ENCODE measurements at places on chromosomes 4 and X.
A peak's percentile ranks its signal among the peaks of the same experiment; 100 is the strongest.

DNA sequence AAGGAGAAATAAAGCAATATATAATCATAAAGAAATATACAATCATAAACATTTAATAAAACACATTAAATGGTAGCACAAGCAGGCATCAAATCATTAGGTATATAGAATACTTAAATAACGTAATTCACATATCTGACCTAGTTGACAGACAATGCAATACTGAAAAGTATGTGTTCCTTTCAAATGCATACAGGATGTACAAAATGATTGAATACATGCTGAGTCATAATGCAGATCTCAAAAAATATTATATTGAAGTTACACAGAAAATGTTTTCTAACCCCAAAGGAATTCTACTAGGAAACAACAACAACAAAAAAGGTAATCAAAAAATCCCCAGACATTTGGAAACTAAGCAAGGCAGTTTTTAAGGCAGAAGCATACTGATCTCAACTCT, 1072.0 kb upstream of the INTU start:
- DNase-seq = no peak

DNA sequence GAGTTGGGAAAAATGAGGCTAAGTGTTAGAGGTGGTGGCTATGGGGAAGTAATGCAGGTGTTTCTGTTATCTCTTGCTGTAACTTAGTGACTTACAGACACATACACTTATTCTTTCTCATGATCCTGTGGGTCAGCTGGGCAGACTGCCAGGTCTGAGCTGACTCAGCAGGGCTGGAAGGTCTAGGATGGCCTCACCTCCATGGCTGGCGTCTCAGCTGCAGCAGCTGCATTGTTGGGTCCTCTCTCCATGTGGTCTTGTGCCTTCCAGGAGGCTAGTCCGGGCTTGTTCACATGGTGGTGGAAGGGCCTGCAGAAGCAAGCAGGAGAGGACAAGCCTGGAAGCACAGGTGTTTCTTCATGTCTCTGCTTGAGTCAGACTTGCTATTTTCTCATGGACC, 172.7 kb downstream of the NHS start:
- DNase-seq = no peak

- DNase-seq = no peak
These were observed 194.0 kb upstream of the TTC29 start for GRCh38 chr4:147139455-147140198.

DNA sequence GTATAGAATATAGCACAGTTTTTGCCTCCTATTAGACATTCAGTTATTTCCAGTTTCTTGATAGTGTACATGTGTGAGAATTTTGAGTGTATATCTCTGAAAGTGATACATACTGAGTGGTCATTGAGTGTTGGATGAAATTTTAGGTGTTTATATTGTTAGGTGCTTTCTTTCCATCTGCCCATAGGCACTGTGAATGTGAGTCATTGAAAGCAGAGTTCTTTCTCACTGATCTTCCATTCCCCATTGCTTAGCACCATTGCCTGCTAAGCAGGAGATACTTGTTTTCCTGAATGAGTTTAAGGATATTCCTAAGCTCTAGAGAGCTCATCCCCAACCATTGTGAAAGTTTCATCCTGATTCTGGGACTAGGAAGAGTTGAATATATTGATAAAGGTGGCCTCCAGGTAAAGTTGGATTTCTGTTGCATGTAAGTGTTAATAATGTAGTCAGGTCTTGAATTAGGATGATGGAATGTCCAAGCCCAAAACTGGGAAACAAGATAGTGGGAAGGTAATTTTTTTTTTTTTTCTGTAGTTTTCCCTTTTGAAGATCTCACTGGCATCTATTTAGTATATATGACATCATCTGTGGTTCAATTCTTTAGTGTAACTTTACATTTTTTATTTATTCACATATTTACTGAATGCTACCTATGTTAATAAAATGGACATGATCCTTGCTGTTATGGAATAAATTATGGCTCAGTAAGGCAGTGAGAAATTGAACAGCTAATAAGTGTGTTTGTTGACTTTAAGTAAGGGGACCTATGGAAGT, 22.1 kb downstream of the UBE2K start:
- no peak for DNase-seq

- DNase-seq = no peak
These were observed 990.2 kb downstream of the STPG2 start for GRCh38 chr4:97153042-97153441.

DNA sequence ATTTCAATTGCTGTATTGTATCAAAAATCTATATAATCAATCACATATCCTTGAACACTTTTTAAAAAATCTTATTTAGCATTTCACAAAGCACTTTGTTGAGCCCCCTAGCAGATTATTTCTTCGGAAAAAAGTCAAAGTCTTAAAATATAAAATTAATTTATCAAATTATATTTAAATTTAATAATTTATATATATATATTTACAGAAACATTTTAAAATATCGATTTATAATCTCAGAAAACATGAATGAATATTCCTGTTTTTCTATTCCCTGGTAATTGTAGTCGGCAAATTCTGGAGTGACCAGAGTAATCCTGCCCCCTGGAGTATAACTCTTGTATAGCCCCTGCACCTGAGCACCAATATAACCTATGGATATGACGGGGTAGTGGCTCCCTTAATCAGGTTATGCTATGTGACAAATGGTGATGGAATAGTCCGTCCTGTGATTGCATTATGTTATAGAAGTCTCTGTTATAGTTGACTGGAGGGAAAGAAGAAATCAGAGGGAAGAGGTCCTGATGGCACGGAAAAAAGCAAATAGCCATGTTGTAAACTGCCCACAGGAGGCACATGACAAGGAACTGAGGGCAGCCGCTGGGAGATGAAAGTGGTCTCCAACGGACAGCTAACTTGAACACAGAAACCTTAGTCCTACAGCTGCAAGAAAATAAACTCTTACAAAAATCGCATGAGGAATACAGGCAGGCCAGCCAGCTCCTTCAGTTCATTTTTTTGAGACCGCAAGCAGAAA, 1092.3 kb downstream of the ARAP2 start:
- no peak for DNase-seq

- DNase-seq = no peak
These were observed 449.7 kb downstream of the PCDH10 start for GRCh38 chr4:133598779-133599178.

GRCh38 chrX:153470411-153471363, at the start of gene HAUS7:
Gene HAUS7, minus strand, starts transcription at chrX:153470576. Its CDS starts 19 bp downstream, at chrX:153470557.
- DNase-seq = peak; percentile 84

- DNase-seq = no peak
These were observed 69.7 kb downstream of the ZFYVE28 start for GRCh38 chr4:2348786-2349185.

DNA sequence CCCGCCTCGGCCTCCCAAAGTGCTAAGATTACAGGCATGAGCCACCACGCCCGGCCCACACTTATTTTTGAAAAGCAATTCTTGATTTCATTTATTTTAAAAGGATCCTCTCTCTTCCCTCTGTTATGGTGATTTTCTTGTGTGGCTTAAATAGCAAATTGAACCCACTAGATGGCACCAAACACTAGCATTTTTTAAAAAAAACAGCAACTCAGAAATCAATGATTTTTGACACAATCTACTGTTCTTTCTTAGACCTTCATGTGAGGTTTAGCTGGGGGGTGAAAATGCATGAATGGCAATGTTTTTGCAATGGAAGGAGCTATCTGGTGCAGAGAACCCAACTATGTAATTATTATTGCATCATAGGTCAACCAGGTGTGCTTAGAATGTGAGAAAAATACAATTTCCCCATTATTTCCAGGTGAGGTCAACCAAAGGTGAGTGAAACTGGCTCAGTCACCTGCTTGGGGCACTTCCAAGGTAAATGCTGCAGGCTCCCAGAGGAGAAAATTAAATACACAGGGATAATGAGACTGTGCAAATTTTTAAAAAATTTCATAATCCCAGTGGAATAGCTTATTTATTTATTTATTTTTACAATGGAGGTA, 226.7 kb upstream of the PRKX start:
- no peak for DNase-seq

- no peak for DNase-seq
These were observed 291.7 kb downstream of the C4orf33 start for GRCh38 chr4:129387666-129388065.

DNA sequence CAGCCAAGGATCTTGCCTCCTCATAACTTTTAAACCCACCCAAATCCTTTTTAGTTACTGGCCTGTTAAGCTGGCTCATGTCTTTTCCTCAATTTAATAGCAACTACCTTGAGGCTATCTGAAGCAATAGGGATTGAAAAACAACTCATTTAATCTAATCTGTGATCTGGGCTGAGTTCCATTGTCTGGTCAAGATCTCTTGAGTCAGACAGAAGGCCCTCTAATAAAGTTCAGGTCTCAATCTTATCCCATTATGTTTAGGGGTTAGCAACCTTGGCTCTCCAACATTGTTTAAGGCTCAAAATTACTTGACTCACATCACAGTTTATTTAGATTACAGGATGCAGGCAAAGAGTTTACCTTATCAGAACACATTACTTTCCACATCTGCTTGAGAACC, 436.1 kb downstream of the ANKRD50 start:
- DNase-seq = no peak

DNA sequence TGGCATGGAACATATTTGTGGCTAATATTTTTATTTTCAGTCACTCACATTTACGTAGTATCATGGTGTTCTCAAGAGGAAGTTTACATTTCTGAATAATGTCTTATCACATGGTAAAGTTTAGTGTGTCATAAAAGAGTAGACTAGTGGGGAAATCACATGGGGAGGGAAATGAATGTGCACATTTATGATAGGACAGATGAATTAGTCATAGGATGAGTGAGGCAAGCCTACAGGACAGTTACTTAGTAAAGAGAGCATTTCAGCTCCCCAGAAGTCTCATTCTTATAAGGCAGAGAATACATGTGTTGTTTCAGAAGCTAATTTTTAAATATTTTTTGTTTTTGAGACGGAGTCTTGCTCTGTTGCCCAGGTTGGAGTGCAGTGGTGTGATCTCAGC, 6.2 kb downstream of the GK start:
- DNase-seq = no peak

- DNase-seq = no peak
These were observed 603.2 kb downstream of the STIM2 start for GRCh38 chr4:27463816-27464215.

DNA sequence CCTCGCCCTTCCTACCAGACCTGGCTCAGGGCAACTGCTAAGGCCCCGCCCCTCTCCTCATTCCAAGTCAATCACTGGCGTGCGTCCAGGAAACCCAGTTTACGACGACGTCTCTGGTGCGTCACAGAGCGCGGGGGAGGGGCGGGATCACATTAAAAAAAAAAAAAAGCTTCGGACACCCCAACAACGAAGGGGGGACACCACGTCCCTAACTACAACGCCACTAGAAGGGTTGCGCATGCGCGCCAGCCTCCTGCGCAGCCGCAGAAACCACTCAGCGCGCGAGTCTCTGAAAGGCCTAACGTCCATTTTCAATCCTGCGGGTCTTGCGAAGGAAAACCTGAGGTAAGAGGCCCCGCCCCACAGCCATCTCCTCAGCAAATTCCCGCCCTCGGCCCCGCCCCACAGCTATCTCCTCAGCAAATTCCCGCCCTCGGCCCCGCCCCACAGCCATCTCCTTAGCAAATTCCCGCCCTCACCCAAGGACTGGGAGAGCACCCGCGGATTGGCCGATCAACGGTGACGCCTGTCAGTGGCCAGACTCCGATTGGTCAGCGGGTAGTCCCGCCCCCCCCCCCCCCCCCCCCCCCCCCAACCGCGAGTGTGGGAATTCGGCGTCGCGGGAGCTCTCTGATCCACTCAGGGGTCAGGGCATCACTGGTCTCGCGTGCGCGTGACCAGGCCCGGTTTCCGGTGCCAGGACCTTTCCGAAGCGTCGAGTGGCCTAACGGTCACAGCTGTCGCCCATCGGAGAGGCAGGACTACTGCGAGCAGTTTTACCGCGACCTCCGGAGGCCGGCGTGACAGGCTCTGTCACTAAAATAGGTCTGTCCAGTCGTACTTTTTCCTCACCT, at the start of gene SCML1:
TSS of gene SCML1 (plus strand) at position 638 of the 854 bp plus-strand sequence. CDS start 6,694 bp downstream, outside the sequence.
- peak; percentile 53 for DNase-seq

DNA sequence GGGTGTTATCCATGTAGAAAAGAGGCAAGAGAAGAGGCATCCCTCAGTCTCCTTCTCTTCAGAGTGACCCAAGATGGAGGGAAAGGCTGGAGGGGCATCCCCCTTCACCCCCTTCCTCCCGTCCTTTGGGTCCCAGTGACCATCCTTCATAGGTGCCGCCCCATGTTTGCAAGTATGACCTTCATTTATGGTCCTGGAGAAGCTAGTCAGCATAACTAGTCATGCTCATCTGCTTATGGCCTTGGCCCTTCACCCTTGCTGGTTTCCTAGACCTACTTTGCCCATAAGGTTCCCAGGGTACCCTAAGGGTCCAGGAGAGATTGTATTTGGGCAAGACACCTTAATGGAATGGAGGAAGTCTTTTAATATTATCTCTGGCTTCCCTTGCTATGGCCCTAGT, 46.7 kb downstream of the HMGB2 start:
- no peak for DNase-seq

DNA sequence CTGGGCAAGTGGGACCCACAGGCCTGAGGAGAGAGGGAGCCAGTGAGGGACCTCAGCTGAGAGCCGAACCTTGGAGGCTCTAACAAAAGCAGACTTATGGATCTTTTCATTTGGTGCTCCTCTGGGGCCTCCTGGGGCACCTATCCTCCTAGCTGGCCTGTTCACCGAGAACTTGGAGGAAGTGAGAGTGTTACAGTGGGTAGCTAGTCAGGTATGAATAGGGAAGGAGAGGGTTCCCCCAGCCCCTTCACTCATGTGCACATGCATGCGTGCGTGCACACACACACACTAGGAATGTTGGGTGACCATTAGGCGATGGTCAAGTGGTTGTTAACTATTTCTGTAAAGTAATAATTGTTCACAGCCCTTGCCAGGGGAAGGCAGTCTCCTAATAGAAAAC, 18.6 kb upstream of the TMEM185A start:
- DNase-seq = no peak

DNA sequence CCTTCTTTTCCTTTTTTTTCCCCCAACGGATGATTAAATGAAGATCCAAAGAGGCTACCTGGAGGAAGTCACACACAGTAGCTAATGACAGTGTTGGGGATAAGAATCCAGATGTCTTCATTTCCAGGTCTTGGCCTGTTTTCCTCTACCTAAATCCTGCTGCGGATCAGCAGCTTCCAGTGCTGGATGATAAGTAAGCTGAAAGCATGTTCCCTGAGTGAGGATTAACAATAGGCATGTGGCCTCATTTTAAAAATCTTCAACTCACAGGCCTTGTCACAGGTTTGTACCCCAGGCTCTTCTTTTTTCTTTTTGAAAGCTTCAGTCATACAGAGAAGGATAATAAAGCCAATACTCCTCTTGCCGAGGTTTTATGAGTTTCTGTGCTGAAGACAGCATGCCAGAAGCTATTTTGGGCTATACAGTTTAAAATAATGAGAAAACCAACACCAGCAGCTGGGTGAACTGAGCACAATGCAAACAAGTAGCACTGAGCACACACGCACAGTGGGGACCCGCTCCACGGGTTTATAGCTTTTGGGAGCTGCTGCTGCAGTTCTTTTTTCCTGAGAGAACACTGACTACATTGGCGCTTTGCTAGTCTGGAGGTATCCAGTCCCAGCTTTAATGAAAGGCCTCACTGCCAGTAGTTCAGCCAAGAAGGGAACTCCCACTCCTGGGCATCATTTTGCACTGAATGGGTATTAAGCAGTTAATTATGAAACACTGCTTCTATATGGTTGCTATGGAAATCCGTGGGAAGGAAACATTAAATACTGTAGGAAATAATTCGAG, 184.2 kb upstream of the CTSO start:
- no peak for DNase-seq

Data from activated CD4-positive, CD25-positive, alpha-beta regulatory T cell (primary cell).